ENCODE measurements at places on chromosomes 13 and 19. TPM values are rescaled to one million over a fixed set of nuclear protein-coding genes. Genes with fewer than 3 reads are reported as not detected.

DNA sequence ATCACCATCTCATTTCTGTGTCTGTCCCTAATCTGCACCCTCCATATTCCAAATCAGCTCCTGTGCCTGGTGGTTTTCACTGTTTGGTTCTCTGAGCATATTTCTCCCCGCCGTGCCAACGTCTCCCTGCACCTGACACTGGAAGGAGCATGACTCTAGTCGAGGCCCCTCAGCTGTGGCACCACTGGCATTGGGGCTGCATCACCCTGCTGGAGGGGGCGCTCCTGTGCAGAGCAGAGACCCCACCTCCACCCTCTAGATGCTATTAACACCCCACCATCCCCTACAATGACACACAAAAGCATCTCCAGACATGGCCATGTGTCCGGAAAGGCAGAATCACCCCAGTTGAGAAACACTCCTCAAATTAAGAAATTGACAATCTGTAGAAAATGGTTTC, 20.8 kb downstream of the ZSCAN5C start:
- H3K4me3 ChIP-seq = no peak overlapping the region
- no peak for DNase-seq
- no peaks in the 10 kb centered on the region for H3K27me3 ChIP-seq

- peaks cover 21% of the 10 kb centered on the region for H3K36me3 ChIP-seq
- H3K27me3 ChIP-seq = no peaks in the 10 kb centered on the region
- no peak for DNase-seq
These were observed 5.3 kb downstream of the PLPPR3 start for GRCh38 chr19:816500-816857.

DNA sequence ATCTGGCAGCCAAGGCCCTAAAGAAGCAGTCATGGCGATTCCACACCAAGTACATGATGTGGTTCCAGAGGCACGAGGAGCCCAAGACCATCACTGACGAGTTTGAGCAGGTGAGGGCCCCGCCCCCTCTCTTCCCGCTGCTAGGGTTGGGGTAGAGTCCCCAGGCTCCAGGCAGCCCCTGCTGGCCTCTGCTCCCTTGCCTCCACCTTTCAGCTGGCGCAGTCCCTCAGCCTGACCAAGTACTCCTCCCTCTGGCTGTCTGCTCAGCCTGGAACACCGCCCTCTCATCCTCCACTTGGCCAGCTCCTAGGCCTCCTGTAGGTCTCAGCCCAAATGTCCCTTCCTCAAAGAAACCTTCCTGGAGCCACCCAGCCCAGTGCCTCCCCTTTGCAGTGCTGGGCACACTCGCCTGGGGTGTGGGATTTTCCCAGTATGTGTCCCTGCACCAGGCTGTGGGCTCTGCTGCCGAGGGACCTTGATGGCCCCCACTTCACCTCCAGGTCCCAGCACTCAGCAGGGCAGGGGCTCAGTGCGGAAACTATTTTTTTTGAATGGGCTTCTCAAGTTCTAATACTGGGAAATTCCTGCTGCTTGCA, 5.7 kb downstream of the LENG1 start:
- H3K4me3 ChIP-seq = no peak overlapping the region
- H3K4me1 ChIP-seq = peaks cover 8% of the 10 kb centered on the region
- H3K27me3 ChIP-seq = no peaks in the 10 kb centered on the region
- no peak overlapping the region for H3K27ac ChIP-seq
- peaks cover 95% of the 10 kb centered on the region for H3K36me3 ChIP-seq

The ZNF497 gene
- polyA plus RNA-seq = 0.12 TPM

The SHISA2 gene
- 0.46 TPM for polyA plus RNA-seq

The CGB8 gene
- not detected for polyA plus RNA-seq

- H3K4me1 ChIP-seq = peaks cover 20% of the 10 kb centered on the region
- peak overlapping the region; percentile 46 for H3K4me3 ChIP-seq
- no peaks in the 10 kb centered on the region for H3K36me3 ChIP-seq
- DNase-seq = peak; percentile 50
- H3K27ac ChIP-seq = peak overlapping the region; percentile 54
These were observed 58.7 kb downstream of the IER2 start for GRCh38 chr19:13208672-13209483.

The TNFSF9 gene
- polyA plus RNA-seq = 0.85 TPM

- no peaks in the 10 kb centered on the region for H3K27me3 ChIP-seq
- H3K27ac ChIP-seq = no peak overlapping the region
These were observed 31.6 kb upstream of the METTL21C start for GRCh38 chr13:102726430-102726829.

DNA sequence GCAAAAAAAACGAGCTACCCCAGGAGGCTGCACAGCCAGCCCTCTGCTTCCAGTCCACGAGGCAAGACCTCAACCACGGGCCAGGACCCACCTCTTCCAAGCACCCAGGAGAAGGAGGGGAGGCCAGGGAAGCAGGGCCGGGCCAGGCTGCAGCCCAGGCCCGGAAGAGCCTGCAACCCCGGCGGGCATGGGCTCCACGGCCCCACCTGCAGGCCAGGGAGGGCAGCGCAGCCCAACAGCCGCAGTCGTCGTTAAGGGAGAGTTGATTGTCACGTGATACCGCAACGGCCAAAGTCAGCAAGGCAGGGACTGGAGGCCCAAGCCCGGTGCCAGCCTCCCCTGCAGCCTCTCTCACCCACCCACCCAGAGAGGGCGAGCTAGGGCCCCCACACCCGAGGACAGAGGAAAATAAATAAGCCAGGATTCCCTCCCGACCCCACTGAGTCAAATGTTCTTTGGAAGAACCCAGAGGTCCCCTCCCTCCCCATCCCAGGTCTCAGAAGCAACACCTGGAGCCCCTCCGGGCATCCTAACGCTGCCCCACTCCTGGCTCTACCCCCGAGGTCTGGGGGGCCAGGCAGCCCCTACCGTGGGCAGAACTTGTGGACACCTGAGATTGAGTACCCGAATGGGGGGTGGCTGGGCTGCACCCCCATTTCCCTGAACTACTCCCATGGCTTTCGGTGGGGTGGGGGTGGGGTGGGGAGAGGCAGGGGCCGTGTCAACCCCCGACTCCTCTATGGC, 5.2 kb upstream of the REXO1 start:
- H3K4me3 ChIP-seq = peak overlapping the region; percentile 5
- no peaks in the 10 kb centered on the region for H3K27me3 ChIP-seq
- peaks cover 68% of the 10 kb centered on the region for H3K4me1 ChIP-seq
- DNase-seq = peak; percentile 90
- peak overlapping the region; percentile 69 for H3K27ac ChIP-seq
- H3K36me3 ChIP-seq = no peaks in the 10 kb centered on the region

DNA sequence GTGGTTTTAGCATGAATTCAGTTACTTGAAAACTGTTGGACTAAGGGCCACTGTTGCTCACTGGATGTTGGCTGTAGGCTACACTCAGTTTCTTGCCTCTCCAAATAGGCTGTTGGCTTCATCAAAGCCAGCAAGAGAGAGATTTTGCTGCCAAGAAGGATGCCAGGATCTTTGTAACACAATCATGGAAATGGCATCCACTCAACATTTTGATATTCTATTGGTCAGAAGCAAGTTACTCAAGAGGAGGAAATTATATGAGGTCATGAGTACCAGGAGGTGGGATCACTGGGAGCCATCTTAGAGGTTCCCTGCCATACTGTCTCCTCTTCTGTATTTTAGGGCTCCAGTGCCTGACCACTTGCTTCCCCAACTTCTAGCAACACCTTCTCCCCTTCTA, 30.6 kb downstream of the SYDE1 start:
- no peak overlapping the region for H3K27ac ChIP-seq
- H3K27me3 ChIP-seq = no peaks in the 10 kb centered on the region
- no peaks in the 10 kb centered on the region for H3K4me1 ChIP-seq
- H3K36me3 ChIP-seq = no peaks in the 10 kb centered on the region
- no peak overlapping the region for H3K4me3 ChIP-seq

DNA sequence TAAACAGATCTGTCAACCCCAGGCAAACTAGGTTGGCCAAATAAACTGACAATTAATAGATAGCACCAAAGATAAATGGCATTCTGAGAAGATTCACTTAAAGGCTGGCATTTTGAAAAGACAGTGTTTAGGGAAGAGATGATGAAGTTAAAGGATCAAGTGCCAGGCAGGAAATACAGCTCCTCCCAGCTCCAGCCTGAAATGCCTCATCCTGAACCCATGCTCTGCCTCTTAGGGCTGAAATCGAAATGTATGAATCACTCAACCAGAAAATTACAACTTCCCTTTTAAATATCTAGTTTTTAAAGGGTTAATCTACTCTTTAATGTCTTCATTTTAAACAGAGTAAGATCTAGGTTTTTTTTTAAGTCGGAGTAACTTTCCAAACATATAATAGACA, 171.2 kb upstream of the UBL3 start:
- H3K4me3 ChIP-seq = no peak overlapping the region
- H3K27ac ChIP-seq = no peak overlapping the region
- no peak for DNase-seq
- H3K27me3 ChIP-seq = no peaks in the 10 kb centered on the region
- no peaks in the 10 kb centered on the region for H3K36me3 ChIP-seq

DNA sequence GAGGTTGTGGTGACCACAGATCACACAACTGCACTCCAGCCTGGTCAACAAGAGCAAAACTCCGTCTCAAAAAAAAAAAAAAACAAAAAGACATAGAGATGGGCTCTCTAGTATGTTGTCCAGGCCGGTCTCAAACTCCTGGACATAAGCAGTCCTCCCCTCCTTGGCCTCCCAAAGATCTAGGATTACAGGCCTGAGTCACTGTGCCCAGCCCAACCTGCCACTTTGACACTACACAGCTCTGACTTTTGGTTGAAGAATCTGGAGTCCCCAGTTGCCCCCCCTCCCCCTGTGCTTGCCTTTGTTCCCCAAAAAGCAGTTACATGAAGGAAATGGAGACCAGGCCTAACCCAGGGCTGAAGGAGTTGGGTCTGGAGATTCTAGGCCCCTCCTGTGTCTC, 12.9 kb downstream of the CARM1 start:
- no peak overlapping the region for H3K4me3 ChIP-seq
- peaks cover 9% of the 10 kb centered on the region for H3K36me3 ChIP-seq

DNA sequence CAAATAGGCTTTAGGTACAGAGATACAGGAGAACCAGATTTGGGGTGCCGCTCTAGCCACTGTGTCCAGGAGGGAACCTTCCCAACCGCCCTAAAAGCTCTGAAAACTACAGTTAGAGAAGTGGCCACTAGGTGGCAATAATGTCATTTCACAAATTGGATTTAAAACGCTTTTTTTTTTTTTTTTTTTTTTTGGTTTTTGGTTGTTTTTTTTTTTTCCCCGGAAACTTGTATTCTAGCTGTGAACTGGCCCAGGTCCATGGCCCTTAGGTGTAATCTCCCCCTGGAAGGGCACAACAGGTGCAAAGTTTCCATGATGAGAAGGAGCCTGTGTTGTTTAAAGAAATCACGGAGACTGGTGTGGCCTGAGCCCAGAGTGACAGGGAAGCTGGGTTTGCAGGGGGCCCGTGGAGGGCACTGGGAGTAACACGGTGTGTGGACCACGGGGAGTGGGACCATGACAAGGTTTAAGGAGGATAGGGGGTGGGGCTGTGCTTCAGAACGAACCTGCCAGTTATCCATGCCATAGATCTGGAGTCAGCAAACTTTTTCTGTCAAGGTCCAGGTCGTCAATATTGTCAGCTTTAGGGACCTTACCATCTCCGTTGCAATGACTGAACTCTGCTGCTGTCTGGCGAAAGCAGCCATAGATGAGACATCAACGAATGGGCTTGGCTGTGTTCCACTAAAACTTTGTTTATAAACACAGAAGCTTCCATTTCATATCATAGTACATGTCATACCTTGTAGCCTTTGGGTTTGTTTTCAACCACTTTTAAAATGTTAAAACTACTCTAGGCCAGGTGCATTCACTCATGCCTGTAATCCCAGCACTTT, 10.1 kb downstream of the OR1I1 start:
- no peaks in the 10 kb centered on the region for H3K27me3 ChIP-seq
- peaks cover 4% of the 10 kb centered on the region for H3K4me1 ChIP-seq
- DNase-seq = no peak
- H3K4me3 ChIP-seq = no peak overlapping the region

DNA sequence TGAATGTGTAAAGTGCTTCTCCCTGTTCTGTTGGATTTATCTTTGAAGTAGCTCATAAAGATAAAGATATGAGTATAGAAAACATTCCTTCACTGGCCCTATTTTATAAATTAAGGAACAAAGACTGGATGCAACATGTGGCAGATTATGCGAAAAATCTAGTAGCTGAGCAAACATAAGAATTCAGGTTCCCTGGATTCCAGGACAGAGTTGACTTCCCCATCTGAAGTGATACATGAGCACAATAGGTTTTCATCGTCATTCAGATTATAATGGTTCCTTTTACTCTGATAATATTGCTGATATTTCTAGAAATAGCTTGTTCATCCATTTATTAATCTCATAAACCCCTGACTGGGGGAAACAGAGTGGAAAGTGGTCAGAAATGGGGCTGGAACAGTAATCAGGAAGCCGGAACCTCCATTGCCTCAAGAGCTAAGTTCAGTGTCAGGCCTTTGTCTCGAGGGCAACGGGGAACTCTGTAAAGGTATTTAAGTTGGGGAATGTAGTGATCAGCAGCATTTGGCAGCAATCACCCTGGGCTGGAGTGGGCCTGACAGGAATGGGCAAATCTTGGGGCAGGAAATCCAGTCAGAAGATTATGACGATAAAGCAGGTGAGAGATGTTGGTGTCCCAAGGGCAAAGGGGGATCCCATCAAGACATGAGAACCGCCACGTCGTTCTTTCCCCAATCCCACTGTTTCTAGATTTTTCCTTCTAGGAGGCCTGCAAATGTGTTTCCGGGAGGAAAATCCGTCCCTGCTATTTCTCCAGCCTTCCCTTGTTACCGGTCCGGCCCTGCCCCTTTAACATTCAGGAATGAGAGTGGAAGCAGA, 232.5 kb upstream of the SERP2 start:
- H3K4me1 ChIP-seq = peaks cover 14% of the 10 kb centered on the region
- peak; percentile 53 for DNase-seq
- H3K36me3 ChIP-seq = no peaks in the 10 kb centered on the region
- no peaks in the 10 kb centered on the region for H3K27me3 ChIP-seq
- H3K4me3 ChIP-seq = peak overlapping the region; percentile 52

- H3K4me3 ChIP-seq = no peak overlapping the region
- no peak for DNase-seq
- H3K4me1 ChIP-seq = no peaks in the 10 kb centered on the region
- H3K36me3 ChIP-seq = no peaks in the 10 kb centered on the region
- no peak overlapping the region for H3K27ac ChIP-seq
These were observed 594.6 kb downstream of the PCDH9 start for GRCh38 chr13:66635526-66635925.

GRCh38 chr13:83907196-83907989, 25.1 kb upstream of the SLITRK1 start:
- H3K4me3 ChIP-seq = no peak overlapping the region
- no peaks in the 10 kb centered on the region for H3K36me3 ChIP-seq
- no peak for DNase-seq
- no peaks in the 10 kb centered on the region for H3K4me1 ChIP-seq

- no peak for DNase-seq
- no peak overlapping the region for H3K4me3 ChIP-seq
- H3K4me1 ChIP-seq = no peaks in the 10 kb centered on the region
- no peaks in the 10 kb centered on the region for H3K27me3 ChIP-seq
- H3K27ac ChIP-seq = no peak overlapping the region
These were observed 32.9 kb upstream of the GTF3A start for GRCh38 chr13:27391471-27391870.

GRCh38 chr13:58329746-58330145, 698.2 kb downstream of the PCDH17 start:
- no peaks in the 10 kb centered on the region for H3K4me1 ChIP-seq
- no peak overlapping the region for H3K4me3 ChIP-seq
- H3K27ac ChIP-seq = no peak overlapping the region
- H3K36me3 ChIP-seq = no peaks in the 10 kb centered on the region
- peak; percentile 5 for DNase-seq

The APC2 gene
- 0.31 TPM for polyA plus RNA-seq

The FBXO17 gene
- polyA plus RNA-seq = 7.9 TPM

The CGB5 gene
- polyA plus RNA-seq = not detected

Data from stomach (tissue), 19 donors.